ENCODE measurements at places on chromosomes 5 and 9. TPM values are rescaled to one million over a fixed set of nuclear protein-coding genes. Genes with fewer than 3 reads are reported as not detected.

DNA sequence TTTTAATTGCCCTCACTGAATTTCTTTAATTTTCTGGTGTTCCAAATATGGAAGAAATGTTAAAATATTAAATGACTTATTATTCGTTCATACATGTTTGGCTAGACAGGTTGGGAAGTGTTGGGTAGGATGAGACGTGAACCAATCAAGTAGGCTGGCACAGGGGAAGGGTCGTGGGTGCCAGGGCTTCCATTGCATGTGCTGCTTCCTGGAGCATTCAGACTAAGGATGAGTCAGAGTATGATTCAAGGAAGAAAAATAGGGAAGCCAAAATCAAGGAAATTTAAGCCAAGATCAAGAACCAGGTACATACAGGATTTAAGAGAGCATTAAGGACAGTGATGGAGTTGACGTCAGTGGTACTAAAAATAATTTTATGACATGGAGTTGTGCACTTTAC is 2068.0 kb downstream of the MAT2B start:
- no peak for DNase-seq

DNA sequence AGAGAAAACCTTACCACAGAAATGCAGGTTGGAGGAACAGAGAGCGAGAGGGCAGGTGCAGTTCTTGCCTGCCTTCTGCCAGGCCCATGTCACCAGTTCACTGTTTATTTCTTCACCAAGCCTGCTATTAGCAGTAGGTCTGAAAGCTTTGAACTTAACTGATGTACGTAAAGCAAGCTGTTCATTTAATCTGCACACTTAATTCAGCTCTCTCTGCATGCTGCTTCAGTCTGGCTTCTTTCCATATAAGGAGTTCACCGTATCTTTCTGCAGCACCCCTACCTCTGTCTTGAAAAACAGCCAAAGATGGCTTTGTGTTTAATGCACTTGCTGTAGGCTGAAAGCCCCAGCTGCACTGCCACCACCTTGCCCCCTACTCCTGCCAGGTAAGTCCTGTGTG is 205.1 kb downstream of the RAB3C start:
- no peak for DNase-seq

DNA sequence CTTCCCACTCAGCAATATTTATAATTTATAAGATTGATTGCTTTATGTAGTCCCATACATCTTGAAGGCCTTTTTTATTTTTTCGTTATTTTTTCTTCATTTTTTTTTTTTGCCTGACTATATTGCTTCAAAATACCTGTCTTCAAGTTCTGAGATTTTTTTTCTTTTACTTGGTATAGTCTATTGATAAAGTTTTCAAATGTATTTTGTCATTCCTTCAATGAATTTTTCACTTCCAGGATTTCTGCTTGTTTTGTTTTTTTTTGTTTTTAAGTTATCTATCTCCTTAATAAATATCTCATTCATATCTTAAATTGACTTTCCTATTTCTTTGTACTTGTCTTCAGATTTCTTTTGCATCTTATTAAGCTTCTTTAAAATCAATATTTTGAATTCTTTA is 905.6 kb upstream of the CDH6 start:
- DNase-seq: no peak

Gene GTF2H2C
- 19.5 TPM for total RNA-seq

DNA sequence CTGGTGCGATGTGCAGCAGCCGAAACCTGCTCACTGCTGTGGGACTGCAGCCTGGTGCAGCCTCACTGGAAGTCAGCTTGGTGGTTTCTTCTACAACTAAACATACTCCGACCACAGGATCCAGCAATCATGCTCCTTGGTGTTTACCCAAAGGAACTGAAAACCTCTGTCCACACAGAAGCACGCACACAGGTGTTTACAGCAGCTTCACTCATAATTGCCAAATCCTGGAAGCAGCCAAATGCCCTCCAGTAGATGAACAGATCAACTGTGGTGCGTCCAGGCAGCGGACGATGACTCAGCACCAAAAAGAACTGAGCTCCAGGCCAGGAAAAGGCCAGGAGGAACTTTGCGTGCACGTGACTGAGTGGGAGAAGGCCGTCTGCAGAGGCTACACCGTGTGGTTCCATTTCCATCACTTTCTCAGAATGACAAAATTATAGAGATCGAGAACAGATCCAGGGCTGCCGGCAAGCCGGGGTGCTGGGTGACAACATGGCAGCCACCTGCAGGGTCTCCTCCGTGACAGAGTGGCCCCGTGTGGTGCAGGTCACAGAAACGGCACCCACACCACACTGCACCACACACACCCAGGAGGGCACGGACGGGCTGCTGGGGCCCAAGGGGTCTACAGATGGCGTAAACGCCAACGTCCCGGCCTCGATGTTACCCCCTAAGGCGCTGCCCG is 23.1 kb upstream of the NSMF start:
- DNase-seq: peak; percentile 67

DNA sequence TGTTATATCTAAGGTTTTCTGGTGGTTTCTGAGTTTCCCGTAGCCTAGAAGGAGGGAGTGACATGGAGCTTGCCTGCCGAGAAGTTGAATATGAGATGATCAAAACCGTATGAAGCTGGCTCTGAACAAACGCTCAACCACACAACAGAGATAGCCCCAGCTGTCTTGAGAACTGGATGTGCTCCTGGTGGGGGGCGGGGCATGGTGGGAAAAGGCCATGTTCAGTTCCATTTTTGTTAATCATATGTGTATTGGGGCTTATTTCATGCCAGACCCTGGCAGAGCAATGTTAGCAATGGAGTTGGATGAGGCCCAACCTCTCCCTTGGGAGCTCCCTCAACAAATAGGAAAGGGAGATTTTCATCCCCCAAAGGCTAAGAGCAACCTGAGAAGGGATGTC is 4.8 kb downstream of the CCL19 start:
- DNase-seq: peak; percentile 58

DNA sequence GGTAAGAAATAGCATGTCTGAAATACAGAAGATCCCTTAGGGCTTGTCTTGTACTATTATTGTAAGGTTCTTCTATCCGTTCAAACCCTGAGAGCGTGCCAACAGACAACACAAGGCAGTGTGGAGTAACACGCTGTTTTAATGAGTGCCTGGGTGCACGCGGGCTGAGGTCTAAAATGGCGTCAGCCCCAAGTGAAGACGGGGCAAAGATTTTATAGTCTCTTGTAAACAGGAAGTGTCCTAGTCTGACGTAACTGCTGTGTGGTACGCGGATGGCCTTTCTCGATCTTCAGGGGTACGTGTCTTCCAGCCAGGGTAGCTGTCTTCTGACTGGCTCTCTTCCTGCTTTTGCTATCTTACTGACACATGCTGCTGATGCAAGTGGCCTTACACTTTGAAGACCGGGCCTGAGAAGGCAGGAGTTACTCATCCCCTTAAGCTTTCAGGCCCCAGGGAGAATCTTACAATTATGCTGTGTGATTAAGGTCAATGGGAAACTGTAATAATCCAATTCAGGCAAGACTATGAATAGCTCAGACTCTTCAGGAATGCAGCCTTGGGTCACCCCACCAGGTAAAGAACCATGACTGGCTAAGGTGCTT is 1812.0 kb upstream of the CDH9 start:
- no peak for DNase-seq

Gene ESM1
- total RNA-seq: not detected

- DNase-seq: no peak
Observed at GRCh38 chr5:36438765-36439561, 137.3 kb upstream of the RANBP3L start.

Gene FAM200C
- 3.8 TPM for total RNA-seq

DNA sequence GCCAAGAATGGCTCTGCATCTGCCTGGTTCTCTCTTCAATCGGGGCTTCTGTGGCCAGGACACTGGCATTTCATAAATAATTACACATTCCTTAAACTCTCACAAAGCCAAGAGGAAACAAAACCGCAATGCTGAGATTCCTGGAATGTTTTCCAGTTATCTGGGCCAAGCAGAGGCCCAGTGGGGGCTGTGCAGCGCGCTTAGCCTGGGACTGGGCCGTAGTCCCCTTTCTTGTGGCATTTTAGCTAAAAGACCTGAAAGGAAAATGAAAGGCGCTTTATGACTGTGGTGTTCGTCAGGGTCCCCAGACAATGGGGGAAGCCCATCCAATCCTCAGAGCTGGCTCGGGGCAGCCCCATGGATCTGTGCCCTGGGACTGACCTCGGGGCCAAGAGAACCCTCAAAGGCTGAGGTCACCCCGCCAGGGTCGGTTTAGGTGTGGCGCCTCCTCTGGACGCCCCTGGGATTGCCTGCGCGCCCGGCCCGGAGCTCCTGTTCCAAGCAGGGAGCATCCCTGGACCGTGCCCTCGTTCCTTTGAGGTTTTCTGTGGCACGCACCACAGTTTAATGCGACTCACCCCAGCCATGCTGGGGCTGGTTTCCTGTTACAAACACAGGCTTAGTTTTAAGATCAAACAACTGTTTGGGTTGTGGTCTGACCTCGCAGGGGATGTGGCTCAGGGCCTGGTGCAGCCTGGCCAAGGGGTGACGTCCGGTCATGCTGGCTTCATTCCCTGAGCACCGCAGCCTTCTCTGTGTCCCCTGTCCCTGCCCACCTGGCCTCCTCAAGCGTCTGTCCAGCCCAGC is 51.5 kb upstream of the NKD2 start:
- no peak for DNase-seq

DNA sequence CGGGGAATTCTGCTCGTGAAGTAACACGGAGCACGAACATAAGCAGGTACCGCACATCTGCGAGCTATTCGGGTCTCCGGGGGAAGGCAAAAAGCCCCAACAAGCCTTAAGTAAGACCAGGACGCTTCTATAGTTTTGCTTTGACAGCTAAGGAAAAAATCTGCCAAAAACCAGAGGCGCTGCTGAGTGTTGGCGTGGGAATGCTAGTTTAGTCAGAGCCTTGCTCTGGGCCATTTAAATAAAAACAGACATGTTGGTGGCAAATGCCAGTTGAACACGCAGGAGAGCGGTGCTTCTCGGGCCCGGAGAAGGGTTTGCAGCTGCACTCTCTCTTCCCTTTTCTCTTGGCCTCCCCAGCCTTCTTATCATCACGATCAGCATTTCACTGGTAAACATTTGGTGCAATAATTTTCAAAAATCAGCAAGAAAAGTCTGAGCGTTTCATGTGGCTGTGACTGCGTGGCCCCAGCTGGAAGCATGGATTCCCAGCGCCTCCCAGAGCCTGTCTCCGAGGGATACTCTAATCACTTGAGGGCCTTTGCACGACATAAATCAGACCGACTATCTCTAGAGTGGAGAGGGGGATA is 6.4 kb upstream of the NOTCH1 start:
- no peak for DNase-seq

- no peak for DNase-seq
Observed at GRCh38 chr5:13745508-13745907, 199.0 kb downstream of the DNAH5 start.

DNA sequence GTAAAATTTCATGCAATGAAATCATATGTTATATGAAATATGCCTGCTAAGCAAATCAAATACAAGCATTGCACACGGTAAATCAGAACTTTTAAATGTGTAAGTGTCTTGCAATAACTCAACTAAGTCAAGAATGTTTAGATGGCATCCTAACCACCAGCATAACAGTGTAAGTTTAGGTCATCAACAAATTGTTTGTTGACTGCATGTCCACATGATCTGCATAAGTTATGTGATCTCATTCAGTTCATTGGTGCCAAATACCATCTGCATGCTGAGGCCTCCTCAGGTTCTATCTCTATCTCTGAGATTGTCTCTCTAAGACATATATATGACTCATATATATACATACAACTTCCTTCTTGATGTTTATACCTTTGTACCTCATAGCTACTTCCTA is 159.6 kb upstream of the STK32A start:
- no peak for DNase-seq

DNA sequence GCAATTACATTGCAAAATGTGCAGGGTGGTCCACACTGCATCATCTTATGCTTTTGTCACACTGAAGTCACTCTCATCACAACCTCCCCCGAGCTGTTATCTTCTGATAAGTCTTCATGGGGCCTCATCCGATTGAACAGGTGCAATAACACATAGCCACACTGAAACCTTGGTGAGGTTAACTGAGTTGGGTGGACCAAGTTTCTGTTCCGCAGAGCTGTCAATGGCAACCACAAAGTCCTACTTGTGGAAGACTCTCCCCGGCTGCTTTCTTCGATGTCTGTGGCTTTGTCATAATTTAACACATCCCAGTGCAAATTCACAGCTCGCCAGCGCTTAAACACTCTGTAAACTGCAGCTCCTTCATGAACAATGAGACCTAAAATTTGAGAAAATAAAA is 112.2 kb downstream of the MARCHF11 start:
- DNase-seq: no peak

- DNase-seq: no peak
Observed at GRCh38 chr5:91332267-91333045, 50.7 kb downstream of the ARRDC3 start.

DNA sequence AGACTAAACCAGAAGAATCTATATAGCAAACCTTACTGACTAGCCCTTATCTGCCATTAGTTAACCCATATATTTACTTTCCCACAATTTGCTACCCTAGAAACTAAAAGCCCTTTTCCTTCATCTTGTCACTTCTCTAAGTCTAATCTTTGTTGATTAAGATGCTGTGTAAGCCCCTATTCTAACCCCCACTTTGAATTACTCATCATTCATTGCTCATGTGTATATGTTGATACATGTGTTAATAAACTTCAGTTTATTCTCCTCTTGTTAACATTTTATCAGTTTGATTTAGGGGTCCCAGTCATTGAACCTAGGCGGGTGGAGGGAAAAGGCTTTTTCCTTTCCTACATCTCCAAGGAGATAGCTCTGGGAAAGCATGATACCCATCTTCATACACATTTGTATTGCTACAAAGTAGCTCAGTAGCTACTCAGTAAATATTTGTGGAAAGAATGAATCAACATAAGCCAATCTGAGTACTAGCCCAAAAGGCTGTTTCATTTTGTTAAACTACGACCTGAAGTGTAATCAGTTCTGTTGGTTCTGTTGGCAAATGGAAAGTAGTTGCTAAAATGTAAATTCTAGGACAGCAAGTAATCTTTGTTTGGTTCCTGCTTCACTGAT is 35.1 kb upstream of the NDFIP1 start:
- no peak for DNase-seq

Gene PKD2L2
- total RNA-seq: 0.48 TPM

GRCh38 chr9:97398999-97399758 is 12.7 kb upstream of the TDRD7 start:
- DNase-seq: peak; percentile 85

Gene SH3RF2
- total RNA-seq: 309 TPM

Data from Right ventricle myocardium superior (tissue), 1 donor.